ENCODE measurements at places on chromosomes 13 and 19.

- DNase-seq: no peak
Measured at GRCh38 chr19:35730326-35730725, 11.9 kb downstream of the IGFLR1 start.

- no peak for DNase-seq
Measured at GRCh38 chr13:22017226-22017625, 346.4 kb downstream of the FGF9 start.

- DNase-seq: no peak
Measured at GRCh38 chr19:18282021-18282787, 782 bp upstream of the JUND start.

DNA sequence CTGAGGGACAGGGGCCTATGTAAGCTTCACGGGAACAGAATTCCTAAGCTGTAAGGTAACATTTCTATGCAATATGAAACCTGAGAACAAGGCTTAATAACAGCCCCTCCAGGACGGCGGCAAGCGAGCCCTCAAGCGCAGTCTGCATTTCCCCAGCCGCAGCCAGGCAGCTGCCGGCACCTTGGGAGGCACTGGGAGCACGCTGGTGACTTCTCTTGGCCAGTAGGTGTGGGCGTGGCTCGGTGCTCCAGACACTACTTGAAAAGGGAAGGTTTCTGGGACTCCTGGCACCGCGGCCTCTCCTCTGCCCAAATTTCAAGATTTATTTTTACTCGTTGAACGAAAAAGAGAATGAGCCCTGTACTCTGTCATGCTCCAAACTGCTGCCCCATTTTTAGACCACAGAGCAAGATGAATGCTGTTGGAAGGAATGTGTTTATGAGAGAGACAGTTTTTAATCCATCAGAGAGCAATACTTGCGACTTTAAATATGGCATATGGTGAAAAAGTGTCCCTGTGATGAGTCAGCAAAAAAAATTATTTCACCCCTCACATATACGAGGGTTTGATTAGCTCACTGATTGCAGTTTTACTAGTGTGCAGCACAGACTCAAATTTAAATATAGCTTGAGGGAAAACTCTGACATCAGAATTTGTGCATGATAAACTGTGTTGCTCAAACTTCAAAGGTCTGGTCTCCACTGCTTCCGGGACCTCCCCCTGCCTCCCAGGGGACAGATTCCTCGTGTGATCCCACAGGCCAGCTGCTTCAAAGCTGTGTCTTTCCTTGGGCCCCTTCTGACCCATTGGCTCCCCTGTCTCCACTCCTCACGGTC is 81.2 kb downstream of the COL4A2 start:
- no peak for DNase-seq

DNA sequence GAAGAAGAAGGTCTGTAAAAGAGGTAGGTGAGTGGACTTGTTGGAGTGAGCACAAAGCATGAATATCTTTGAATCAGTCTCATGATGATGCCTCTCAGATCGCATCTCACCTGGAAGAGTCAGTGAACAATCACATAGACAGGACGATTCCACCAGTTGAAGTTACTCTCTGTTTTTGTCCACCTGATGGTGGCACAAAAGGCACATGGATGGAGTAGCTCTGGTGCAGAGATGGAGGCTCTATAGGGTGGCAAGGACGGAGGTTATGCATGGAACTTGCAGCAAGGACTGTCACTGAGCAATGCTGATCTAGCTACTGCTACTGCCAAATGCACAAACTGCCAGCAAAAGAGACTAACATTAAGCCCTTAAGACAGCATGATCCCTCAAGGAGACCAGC is 10.3 kb upstream of the MYCBP2 start:
- DNase-seq: no peak

GRCh38 chr13:29937841-29938240 is 87.4 kb upstream of the UBL3 start:
- no peak for DNase-seq

All from AG09309 (cell line).